Kidney tubule cell (primary cell): ENCODE measurements at places on chromosomes 4 and X.

GRCh38 chr4:98505992-98506391 is 152.4 kb downstream of the TSPAN5 start:
- DNase-seq = no peak

DNA sequence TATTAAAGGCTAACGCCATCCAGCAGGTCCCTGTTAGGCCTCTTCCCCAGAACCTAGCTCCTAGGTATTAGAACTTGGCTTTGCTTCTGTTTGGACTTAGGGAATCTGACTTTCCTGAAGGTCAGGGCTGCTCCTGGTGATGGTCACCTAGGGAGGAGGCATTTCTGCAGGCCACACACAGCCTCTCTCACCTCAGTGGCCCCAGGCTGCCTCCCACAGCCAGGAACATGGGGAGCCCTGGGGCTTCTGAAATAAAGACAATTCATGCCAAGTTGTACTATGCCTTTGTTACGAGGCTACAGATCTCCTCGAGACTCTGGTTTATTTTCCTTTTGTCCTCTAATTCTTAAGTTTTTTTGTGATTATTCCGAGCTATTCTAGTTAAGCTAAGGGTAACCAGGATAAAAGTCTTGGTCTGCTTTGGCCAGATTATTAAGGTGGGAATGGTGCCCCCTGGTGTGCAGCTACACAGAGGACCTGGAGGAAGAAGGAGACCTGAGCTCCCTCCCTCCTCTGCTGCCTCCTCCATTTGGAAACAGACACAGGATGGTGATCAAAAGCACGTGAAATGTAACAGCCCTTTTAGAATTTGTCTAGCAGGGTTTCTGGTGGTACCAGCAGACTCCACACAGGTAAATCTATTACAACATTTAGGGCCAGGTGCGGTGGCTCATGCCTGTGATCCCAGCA is 131.0 kb downstream of the DCLK2 start:
- DNase-seq = peak; percentile 60

GRCh38 chr4:81255524-81255923 is 40.5 kb upstream of the PRKG2 start:
- peak; percentile 39 for DNase-seq

- no peak for DNase-seq
Measured at GRCh38 chr4:142582340-142582739, 263.8 kb downstream of the INPP4B start.

DNA sequence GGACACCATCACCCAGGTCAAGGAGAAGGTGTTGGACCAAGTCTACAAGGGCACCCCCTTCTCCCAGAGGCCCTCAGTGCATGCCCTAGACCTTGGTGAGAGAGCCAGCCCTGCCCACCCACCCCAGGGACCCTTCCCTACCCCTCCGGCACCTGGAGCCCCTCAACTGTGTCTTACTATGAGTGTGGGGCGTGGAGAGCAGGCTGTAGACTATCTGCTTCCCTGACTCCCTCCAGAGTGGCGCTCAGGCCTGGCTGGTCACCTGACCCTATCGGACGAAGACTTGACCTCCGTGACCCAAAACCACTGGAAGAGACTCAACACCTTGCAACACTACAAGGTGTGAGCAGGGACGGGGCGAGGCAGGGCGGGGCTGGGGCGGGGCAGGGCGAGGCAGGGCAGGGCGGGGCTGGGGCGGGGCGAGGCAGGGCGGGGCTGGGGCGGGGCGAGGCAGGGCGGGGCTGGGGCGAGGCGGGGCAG is 4.7 kb upstream of the SRPK3 start:
- DNase-seq = no peak

DNA sequence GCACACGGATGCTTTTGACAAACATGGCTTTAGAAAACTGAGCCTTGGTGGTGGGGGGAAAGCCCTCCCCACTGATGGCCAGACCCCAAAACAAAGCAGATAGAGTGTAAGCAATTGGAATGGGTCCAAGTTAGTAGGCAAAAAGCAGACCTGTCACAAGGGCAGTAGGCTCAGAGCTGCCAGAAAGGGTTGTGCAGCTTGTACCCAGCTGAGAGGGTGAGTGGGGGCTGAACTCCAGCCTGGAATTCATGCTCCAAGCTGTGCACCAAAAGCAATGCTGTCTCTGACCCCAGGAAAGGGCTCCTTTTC is 101.1 kb upstream of the TEX13D start:
- DNase-seq = no peak

DNA sequence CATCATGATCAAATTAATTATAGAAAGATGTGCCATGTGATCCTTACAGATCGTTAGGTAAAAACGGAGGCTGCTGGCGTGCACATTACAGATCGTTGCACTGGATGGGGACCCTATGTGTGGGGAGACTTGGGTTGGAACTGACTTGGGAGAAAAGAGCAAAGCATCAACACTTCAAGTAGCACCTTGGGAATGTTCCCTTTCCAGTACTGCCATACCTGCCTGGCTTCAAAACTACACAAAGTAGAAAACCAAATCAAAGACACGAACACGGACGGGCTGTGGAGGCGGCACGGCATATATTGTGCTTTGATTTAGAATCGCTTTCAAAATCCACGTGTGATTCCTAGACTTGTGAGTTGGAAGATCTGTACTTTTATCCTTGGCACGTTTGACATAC is 898 bp downstream of the CMC4 start:
- no peak for DNase-seq

GRCh38 chr4:80043541-80043940 is 29.5 kb downstream of the ANTXR2 start:
- DNase-seq = no peak

- no peak for DNase-seq
Measured at GRCh38 chr4:180557348-180557747, 1685.9 kb upstream of the TENM3 start.

- no peak for DNase-seq
Measured at GRCh38 chrX:56762220-56762619, 33.2 kb downstream of the NBDY start.

- peak; percentile 35 for DNase-seq
Measured at GRCh38 chr4:140099983-140100382, 54.0 kb downstream of the MAML3 start.

GRCh38 chrX:139869796-139870195 is 63.1 kb downstream of the ATP11C start:
- no peak for DNase-seq

DNA sequence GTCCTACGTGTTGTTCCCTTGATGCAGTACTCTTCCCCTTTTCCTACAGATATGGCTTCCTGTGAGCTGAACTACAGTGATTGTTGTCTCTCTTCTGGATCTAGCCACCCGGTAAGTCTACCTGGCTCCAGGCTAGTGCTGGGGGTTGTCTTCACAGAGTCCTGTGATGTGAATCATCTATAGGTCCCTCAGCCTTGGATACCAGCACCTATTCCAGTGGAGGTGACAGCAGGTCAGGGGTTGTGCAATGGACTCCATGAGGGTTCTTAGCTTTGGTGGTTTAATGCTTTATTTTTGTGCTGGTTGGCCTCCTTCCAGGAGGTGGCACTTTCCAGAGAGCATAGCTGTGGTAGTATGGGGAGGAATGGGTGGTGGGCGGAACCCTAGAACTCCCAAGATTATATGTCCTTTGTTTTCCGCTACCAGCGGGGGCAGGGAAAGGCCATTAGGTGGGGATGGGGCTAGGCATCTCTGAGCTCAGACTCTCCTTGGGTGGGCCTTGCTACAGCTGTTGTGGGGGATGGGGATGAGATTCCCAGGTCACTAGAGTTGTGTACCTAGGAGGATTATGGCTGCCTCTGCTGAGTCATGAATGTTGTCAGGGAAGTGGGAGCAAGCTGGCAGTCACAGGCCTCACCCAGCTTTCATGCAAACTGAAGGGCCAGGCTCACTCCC is 121.4 kb upstream of the ANKRD50 start:
- DNase-seq = no peak

DNA sequence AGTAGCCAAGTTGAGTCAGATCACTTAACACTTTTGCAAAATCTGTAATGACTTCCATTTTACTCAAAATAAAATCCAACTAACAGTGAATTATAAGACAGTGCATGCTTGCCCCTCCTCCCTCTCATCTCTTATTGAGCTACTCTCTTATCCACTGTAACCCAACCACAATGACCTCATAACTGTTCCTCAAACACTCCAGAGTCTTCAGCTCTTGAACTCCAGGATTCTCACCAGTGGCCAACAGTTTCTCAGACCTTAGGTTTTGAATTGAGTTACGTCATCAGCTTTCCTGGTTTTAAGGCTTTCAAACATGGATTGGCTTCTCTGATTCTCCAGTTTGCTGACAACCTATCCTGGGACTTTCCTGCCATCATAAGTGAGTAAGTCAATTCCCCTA is 938.3 kb downstream of the RAB28 start:
- DNase-seq = no peak

- DNase-seq = no peak
Measured at GRCh38 chr4:185036842-185037241, 18.6 kb downstream of the HELT start.

DNA sequence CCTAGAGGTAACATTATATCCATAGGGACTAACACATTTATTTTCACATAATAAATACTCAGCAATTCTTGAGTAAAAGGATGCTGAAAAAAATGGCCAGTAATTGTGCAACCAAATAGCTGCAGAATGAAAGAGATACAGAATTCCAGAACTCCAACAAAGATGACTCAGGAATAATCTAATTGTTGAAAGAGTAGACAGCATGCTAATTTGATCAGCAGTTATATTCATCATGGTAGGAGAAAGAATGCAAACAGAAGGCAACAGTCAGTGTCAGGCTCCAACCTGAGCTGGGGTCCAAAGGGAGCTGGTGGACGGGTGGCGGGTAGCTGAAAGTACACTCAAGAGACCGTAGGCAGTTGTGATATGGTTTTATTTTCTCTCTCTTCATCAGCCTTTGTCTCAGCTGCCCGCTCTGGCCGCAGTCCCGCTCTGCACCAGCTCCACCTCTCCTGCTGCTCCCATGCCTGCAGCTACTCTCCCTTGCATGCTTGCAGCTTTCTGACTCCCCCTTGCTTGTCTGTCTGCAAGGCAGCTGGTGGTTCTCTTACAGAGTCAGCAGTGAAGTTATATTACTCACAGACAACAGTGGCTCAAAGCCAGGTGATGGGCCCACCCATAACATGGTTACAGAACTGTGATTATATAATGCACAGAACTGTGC is 1150.1 kb downstream of the STIM2 start:
- no peak for DNase-seq
